Inflammatory macrophage (primary cell): ENCODE measurements at places on chromosomes 4 and X.
A peak's percentile ranks its signal among the peaks of the same experiment; 100 is the strongest.

GRCh38 chr4:164384416-164384815, 369.5 kb upstream of the SMIM31 start:
- DNase-seq: no peak

DNA sequence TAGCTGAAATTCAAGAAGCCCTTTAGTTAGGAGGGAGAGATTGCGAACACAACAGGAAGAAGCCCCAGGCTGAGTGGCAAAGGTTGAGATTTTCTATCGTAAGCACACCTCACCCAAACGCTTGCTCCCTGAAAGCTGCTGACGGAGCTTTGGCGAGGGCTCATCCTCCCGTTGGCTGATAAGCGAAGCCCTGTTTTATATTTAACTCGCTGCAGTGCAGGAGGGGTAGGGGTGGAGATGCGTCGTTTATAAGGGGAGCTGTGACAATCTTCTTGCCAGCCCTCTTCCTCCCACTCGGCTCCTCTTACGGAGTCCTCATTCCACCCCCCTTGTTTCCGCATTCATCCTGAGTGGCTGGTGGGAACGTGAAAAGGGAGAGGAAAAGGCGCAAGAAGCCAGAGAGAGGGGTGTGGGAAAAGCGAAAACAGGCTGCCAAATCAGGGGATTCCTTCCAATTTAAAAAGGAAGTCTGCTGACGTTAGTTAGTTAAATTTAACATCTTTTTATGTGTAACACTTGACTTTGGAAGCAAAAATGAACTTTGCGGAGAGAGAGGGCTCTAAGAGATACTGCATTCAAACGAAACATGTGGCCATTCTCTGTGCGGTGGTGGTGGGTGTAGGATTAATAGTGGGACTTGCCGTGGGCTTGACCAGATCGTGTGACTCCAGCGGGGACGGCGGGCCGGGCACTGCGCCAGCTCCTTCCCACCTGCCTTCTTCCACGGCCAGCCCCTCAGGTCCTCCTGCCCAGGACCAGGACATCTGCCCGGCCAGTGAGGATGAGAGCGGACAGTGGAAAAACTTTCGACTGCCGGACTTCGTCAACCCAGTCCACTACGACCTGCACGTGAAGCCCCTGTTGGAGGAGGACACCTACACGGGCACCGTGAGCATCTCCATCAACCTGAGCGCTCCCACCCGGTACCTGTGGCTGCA, at the start of gene ENPEP:
ENPEP (plus strand) TSS at position 275 of the 938 bp plus-strand sequence; CDS start at position 535, 260 bp downstream.
- no peak for DNase-seq

DNA sequence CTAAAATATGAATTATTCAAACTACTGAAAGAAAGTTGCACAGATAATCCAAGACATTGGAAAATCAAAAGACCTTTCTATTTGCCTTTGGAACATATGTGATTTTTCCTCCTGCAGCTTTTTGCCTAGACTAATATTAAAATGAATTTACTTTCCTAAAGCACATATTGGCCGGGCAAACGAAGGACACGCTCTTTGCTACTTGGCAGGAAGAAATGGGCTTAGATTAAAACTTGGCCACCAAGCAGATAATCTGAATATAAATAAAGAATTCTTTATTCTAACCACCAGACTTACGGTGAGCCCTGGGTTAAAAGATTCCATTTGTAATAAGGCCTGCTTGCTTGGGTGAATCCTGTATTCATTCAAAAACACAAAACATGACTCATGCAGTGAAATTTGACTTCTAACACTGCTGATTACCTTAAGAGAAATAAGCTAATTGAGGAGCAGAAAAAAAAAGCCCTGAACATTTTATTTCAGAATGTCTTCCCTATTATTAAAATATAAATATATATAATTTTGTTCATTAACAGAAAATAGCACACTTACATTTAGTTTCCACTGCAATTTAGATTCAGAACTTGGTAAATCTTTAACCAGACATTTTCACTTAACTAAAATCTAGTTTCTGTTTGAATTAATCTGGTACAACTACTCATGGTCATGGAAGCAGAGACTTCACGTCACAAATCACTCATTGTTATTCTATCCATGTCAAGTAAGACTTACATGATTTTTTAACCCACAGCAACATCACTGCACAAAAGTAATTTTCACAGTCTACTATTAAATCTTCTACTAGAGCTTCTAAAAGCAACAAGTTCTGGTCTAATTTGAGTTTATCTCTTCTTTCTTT, 116.1 kb upstream of the PLAC1 start:
- no peak for DNase-seq

- DNase-seq: no peak
These were observed 45.9 kb downstream of the AGA start for GRCh38 chr4:177396352-177396751.

DNA sequence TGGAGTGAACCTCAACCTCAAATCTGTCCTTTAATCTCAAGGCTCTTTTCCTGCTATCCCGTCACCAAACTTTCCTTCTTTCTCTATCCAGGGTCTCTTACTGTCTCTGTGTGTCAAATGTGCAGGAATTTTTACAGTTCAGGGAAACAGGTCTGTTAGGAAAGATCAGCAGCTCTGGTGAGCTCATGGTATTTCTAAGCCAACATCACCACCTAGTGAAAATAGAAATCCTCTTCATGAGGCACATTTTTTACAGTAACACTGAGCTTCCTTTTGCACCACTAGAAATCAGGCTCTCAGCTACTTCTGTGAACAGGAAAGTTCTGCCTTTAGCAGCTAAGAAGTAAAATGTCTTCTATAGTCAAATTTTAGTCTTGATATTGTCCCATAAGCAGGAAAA, 39.6 kb downstream of the NUDT11 start:
- DNase-seq: no peak

DNA sequence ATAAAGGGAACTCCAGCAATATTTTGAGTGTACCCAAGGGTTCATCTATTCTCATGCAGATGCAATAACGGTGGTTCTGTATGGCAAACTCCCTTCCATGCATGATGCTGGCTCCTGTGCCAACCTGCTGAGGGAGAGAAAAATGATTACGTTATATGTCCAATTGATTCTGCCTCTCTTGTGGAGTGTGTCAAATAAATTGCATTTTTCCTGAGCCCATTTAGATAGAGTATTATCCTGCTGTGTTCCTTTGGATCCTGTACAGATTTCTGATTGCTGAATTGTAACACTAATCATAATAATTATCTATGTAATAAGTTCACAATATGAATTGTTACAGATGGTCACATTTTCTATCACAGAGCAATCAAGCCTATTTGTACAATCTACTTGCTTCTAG, 821.7 kb downstream of the C4orf33 start:
- no peak for DNase-seq

GRCh38 chr4:183297675-183298074, 22.4 kb downstream of the CLDN22 start:
- no peak for DNase-seq

- DNase-seq: no peak
These were observed 1441.2 kb downstream of the PCDH7 start for GRCh38 chr4:32161392-32161791.

- peak; percentile 46 for DNase-seq
These were observed 76.8 kb upstream of the CPEB2 start for GRCh38 chr4:14925471-14925870.
